ENCODE measurements at places on chromosomes 7 and 10.

- peak; percentile 74 for DNase-seq
Measured at GRCh38 chr7:17009007-17009719, 127.4 kb upstream of the AGR3 start.

DNA sequence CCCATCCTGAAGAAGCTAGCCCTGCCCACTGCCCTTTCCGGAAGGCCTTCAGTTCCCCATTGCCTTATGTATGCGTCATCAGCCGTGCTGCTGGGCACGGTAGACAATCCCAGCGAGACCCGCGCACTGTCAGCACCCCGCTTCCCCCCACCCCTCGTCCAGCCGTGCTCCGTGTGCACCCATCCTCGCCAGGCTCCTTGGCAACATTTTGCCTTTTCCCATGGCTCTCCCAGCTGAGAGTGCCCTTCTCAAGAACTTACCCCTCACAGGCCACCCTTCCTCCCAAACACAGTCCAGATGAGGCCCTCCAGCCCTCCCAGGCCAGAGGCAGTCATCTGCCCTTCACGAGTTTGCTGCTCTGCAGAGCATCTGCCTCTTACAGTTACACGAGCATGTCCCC is 633.8 kb upstream of the FOXK1 start:
- no peak for DNase-seq

DNA sequence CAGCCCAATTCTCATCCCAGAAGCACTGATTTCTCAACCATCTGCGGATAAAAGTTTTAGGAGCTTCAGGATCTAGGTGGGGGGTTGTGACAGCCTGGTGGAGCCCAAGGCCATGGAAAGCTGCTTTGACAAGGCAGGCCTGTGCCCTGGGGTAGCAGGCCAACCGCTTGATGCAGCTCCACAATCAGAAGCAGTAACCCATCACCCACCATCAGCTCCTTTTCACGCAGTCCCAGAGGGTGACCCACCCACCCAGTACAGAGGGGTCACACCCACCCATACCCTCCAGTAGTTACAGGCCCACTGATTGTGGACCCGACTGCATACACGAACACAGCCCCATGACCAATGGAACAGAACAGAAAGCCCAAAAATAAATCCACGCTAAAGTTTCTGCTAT is 253.9 kb downstream of the AHR start:
- DNase-seq = no peak

- no peak for DNase-seq
Measured at GRCh38 chr7:139453673-139454321, 29.7 kb downstream of the KLRG2 start.

GRCh38 chr10:14330388-14331061 is at the start of gene FRMD4A:
TSS of gene FRMD4A (minus strand) at chr10:14330924.
- no peak for DNase-seq

- no peak for DNase-seq
Measured at GRCh38 chr7:130961128-130961601, 227.2 kb upstream of the KLF14 start.

GRCh38 chr7:36303202-36304098 is 86.2 kb upstream of the ANLN start:
- DNase-seq = peak; percentile 89

DNA sequence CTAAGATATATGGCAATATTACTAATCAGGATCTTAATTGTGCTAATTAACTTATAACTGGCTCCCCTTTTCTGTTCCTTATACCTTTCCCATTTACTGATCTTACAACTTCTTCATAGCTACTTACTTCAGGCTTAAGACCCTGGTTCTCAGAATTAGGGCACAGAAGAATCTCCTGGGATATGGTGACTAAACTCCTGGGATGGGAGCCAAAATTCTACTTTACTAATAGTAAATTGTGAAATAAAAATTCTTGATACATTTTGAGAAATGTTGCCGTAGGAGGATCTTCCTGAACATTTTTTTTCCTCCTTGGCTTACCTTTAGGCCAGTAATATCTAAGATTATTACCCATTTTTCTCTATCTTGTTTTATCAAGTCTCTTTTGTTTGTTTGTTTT is 309.5 kb downstream of the ATRNL1 start:
- DNase-seq = no peak

GRCh38 chr7:35241884-35242283 is 12.0 kb downstream of the TBX20 start:
- no peak for DNase-seq

DNA sequence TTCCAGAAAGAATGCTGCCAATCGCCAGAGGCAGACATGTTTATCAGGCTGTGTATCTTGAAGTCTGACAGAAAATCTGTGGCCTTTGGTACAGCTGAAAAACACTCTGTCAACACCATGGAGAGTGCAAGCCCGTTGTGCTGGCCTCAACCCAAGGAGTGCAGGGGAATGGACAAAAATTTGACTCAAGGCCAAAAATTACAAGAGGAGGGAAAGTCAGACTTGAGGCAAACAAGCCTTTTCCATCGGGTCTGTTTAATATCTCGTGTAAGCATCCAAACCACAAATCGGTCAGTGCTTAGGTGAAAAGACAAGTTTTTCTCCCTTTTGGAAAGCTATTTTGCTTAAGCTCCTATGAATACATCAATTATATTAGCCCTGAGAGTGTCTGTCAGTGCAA is 305.3 kb upstream of the NFE2L3 start:
- no peak for DNase-seq

GRCh38 chr7:99024066-99024465 is 119.8 kb downstream of the SMURF1 start:
- no peak for DNase-seq

DNA sequence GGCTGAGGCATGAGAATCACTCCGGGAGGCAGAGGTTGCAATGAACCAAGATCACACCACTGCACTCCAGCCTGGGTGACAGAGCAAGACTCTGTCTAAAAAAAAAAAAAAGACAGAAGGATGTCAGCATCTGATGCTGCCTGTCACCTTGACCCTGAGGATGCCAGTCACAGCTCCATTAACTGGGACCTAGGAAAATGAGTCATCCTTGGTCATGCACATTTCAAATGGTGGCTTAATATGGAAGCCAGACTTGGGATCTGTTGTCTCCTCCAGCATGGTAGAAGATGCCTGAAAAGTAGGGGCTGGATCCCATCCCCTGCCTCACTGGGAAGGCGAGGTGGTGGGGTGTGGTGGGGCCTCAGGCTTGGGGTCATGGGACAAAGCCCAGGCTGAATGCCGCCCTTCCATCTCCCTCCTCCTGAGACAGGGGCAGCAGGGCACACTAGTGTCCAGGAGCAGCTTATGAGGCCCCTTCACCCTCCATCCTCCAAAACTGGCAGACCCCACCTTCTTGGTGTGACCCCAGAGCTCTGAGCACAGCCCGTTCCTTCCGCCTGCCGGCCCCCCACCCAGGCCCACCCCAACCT is 1.3 kb downstream of the NOS3 start:
- peak; percentile 84 for DNase-seq

DNA sequence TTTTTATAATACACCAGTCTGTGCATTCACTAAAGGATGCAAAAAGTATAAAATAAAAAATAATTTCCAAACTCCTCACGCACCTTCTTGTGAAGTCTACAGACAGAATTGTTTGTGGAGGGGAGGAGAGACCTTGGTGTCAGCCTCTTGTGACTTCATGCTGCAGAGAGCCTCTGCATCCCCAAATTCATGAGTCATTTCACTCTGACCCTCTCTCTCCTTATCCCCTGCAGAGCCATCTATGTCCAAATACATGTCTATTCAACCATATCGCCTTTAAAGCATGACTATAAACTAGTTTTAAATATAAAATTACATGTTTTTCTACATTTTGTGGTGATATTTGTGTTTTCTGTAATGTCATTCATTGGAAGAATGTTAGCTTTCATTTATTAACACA is 6.0 kb downstream of the CREB5 start:
- DNase-seq = no peak

GRCh38 chr7:143902332-143902899 is 440 bp upstream of the TCAF1 start:
- DNase-seq = peak; percentile 40

DNA sequence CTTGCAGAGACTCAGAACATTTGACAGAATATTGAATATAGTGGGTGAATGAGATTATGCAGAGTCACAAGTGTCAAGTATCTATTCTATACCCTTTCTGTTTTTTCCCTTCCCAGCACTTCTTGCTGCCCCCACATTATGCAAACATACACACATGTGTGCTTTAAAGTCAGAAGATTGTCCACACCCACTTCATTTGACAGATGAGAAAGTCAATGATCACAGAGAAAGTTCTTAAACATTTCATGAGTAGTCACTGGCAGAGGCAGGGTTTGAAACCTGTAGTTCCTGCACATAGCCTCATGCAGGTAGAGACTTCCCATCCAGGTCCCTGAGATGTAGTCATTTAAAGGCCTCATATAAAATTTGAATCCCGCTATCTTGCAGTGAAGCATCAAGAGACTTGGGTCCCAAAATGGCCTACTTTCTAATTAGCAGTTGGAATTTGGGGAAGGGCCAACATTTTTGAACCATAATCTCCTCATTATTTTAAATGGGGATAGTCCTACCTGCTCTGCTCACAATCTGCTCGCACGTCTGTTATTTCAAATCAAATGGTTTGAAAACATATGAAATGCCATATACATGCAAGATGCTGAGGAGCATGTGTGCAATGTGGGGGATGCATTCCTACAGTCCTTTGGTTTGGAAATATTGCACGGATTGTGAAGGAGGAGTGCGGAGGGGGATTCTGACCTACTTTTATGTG is 217.8 kb downstream of the STK31 start:
- no peak for DNase-seq

DNA sequence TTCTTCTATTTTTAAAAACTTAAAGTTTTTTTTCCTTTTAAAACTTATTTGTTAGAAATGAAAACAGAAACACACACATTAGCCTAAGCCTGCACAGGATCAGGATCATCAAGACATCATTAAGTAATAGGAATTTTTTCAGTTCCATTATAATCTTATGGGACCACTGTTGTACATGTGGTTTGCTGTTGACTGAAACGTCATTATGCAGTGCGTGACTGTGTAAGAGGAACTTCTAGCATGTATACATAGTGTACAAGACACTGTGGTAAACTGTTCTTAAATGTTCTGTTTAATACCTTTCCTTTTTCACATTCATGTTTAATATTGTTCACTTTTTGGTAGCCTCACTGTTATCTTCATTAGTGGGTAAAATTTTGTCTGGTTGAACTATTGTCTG is 12.1 kb downstream of the ENTPD7 start:
- no peak for DNase-seq

GRCh38 chr7:141519623-141520022 is 31.6 kb upstream of the AGK start:
- no peak for DNase-seq

DNA sequence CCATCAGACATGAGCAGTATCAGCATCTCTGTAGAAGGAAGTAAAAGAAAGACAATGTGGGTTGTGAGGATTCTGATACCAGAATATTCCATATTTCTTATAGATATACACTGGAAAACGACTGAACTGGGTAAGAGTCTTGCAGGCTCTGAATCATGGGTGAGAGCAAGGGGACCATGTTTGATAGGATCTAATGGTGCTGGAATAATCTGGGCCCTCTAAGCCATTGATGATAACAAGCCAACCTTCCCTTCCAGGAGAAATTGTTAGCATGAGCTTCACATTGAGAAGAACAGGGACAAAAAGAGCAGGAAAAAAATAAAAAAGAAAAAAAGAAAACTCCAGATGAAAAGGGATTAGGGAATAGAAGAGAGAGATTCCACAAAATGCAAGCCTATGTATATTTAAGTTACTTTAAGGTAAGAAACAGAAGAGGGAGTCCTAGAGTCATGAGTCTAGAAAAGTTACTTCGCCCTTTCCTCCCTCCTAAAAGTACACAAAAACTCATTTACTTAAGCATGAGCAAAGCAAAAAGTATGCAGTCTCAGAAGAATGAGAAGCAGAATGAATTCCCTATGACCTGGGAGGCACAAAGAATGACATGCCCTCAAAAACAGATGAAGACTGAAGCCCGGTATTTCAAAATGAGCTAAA is 181.9 kb downstream of the TMEM26 start:
- peak; percentile 7 for DNase-seq

DNA sequence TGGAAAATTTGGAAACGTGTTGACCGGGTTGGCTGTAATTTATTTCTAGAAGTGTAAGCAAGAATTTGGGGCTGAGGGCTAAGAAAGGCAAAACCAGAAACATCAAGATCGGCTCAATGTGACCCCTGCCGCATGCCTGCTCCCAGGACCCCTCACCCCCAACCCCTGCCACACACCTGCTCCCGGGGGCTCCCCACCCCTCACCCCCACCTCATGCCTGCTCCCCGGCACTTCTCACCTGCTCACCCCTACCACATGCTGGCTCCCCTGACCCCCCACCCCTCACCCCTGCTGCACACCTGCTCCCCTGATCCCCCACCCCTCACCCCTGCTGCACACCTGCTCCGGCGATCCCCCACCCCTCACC is 19.0 kb upstream of the CFAP46 start:
- no peak for DNase-seq

DNA sequence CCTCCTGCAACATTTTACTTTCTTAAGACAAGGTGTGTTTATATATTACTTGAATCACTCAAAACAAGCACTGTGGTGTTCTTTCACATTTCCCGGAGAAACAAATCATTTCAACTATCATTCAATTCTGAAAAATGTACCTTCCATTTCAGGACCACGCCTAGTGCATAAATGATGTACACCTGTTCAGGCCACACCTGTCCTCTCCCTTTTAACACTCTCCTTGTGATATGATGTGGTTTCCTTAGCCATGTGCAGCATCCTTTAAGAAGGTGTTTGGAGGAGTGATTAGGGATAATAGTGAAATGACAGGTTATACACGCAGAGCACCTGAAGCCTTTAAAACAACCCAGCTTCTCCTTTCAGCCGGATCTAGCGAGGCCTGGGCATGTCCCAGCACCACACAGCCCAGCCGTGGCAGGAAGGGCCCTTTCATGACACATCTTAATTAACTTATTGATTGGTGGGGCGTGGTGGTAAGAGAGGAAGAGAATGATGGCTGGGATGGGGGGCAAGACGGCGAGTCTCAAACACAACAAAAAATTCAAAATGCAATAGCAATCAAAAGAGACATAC is 26.9 kb downstream of the ABLIM1 start:
- DNase-seq = no peak

GRCh38 chr10:103177123-103177522 is 15.9 kb downstream of the NT5C2 start:
- no peak for DNase-seq

- no peak for DNase-seq
Measured at GRCh38 chr10:132350391-132350790, 18.4 kb downstream of the LRRC27 start.

GRCh38 chr10:51311228-51311627 is 236.9 kb downstream of the PRKG1 start:
- no peak for DNase-seq

DNA sequence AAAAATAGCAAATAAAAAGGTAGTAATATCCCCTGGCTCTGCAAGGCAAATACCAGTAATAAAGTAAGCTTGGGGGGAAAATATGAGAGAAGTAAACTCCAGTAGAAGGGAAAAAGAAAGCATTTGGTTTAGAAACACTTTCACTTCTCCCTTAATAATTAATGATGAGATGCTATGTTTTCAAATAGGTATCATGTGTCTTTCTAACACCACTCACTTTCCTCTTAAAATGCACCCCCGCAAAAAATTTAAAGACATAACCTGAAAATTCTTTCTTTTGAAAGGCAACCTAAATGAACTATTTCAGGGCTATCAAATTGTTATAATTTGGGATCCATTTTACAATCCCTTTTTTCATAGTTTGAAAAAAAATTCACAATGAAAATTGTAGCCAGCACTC is 240.3 kb downstream of the SNX10 start:
- DNase-seq = no peak
